ENCODE measurements at places on chromosomes 2 and 18.

DNA sequence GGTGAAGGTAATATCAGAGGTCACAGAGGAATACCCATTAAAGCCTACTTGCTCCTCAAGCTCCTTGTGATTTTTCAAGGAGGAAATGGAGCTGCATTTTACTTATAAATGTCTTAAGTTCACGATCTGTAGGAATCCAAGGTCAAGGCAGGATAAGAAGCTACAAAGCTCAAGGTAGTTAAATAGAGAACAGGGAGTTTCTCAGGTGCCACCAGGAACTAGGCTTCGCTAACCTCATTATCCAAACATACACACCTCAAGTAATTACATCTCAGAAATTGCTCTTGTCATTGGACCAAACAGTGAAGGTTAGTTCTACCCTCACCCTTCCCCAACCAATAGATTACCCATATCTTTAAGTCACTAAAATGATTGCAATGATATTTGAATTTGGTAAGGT is 317.4 kb upstream of the HNRNPA3 start:
- no peak for DNase-seq

DNA sequence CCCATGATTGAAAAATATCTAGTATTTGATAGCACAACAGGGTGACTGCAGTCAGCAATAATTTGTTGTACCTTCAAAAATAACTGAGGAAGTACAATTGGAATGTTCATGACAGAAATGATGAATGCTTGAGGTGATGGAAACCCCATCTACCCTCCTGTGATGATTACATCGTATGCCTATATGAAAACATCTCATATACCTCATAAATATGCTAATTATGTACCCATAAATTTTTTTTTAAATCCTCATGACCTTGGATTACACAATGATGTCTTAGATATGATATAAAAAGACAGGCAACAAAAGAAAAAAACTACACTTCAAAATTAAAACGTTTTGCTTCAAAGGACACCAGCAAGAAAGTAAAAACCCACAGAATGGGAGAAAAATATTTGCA is 1.4 kb upstream of the POLR1B start:
- no peak for DNase-seq

GRCh38 chr18:50401888-50402287 is 27.0 kb downstream of the SKA1 start:
- peak; percentile 29 for DNase-seq

- DNase-seq, result peak; percentile 41
Measured at GRCh38 chr2:134581877-134582546, 136.8 kb downstream of the TMEM163 start.

- DNase-seq, result no peak
Measured at GRCh38 chr2:208049441-208049840, 24.1 kb upstream of the PLEKHM3 start.

DNA sequence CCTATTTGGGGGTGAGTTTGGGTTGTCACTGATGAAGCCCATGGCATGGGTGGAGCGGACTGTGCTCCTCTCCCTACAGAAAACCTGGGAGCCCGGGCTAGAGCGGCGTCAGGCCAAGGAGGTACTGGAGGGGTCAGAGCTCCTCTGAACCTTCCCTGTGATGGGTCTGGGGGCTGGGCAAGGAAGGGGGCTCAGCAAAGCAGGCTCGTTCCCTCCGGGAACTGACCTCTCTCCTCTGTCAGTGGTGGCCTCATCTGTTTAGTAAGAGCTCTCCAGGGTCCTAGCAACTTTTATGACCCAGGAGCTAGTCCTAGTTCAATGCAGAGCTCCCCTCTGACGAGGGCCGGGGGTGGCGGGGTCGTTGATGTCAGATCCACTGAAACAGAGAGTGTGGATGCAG is 62.4 kb upstream of the OTOF start:
- no peak for DNase-seq

DNA sequence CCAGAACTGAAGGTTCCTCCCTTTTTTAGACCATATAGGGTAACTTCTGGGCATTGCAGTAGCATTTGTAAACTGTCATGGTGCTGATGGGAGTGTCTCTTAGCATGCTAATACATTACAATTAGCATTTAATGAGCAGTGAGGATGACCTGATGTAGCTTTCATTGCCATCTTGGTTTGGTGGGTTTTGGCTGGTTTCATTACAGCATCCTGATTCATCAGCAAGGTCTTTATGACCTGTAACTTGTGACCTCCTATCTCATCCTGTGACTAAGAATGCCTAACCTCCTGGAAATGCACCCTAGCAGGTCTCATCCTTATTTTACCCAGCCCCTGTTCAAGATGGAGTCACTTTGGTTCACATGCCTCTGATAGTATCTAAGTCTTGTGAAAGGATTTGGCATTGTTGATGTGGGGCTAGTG is 159.0 kb downstream of the TMX3 start:
- DNase-seq, result no peak

- DNase-seq, result no peak
Measured at GRCh38 chr18:49226243-49227000, 234.0 kb downstream of the DYM start.

DNA sequence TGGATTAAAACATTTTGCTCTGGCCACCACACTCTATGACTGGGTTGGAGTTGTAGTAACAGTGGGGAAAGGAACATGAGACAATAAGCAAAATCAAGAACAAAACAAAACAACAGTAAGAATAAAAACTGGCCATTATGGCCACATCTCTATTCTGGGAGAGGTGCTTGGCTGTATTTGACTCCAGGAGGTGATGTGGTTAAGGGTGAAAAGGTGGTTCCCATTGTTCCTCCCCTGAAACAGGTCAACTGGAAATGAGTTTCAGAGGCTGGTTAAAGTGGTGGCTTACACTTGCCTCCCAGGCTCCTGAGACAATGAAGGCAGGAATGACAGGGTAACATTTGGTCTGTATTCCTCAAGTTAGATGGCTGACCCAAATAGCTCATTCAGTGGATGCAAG is 67.3 kb upstream of the FANCL start:
- DNase-seq, result no peak

- DNase-seq, result no peak
Measured at GRCh38 chr2:178949584-178949983, 100.4 kb downstream of the CCDC141 start.

DNA sequence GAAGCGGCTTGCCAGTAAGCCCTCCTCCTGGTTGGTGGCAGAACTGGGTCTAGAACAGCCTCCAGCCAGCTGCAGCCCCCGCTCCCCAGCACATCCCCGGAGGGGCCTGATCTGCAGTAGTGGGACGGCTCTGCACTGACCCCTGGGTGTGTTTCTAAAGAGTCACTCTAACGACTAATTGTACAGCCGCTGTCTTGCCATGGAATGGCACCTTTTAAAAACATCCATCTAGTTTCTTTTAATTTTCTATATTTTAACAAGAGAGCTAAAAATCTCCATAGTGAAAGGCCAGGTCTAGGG is 82.0 kb downstream of the MTCL1 start:
- DNase-seq, result no peak

- DNase-seq, result no peak
Measured at GRCh38 chr18:74861154-74861553, 263.5 kb downstream of the ZNF407 start.

- DNase-seq, result no peak
Measured at GRCh38 chr2:23826771-23827170, 100.2 kb downstream of the ATAD2B start.

DNA sequence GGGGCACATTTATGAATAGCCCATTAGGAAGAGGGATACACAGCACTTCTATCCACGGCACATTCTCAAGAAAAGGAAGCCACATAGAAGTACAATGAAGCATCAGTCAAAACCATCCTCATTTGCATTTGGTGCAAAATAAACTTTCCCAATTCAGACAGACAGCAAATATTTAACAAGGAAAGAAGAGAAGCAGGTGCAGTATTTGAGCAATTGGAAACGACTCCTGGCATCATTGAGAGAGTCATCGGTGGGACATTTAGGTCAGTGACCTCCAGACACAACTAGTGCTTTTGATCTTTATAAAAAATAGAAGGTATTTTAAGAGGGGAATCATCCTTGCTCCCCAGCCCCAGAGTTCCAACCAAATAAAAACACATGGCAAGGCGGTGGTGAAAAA is 118.0 kb downstream of the MREG start:
- no peak for DNase-seq

DNA sequence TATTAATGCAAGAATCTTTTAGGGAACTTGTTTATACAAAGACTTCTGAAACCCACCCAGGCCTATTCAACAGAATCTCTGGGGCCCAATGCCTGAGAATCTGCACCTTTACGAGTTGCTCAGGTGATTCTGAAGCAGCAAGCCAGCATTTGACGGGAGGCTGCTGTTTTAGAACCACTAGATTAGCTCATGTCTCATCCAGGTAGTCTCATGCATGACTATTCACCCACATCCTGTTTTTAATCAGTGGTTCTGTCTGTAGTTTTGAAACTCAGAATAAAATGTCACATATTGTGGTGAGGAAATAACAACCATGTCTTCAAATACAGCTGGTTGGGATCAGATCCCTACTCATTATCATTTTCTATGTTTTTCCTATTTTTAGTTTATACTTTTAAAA is 39.5 kb downstream of the CYTIP start:
- DNase-seq, result peak; percentile 72

- DNase-seq, result no peak
Measured at GRCh38 chr2:71498261-71498701, 44.9 kb downstream of the DYSF start.

- no peak for DNase-seq
Measured at GRCh38 chr2:144015036-144015435, 504.9 kb downstream of the ZEB2 start.

DNA sequence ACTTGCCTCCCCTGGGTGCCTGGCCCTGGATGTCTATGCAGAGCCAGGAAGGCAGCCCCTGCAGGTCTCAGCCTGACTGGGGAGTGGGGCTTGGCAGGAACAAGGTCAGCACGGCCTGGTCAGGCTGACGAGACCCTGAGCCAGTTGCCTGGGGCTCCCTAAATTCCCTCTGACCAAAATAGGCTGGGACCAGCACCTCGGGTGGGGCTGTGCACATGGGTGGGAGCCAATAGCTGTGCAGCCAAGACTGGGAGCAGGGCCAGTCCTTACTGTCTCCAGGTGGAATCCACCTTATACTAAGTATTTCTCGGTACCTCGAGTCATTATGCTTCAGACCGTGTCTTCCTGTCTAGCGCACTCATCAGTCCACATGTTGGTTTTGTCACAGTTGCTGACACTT is 11.4 kb upstream of the IL1R2 start:
- no peak for DNase-seq

DNA sequence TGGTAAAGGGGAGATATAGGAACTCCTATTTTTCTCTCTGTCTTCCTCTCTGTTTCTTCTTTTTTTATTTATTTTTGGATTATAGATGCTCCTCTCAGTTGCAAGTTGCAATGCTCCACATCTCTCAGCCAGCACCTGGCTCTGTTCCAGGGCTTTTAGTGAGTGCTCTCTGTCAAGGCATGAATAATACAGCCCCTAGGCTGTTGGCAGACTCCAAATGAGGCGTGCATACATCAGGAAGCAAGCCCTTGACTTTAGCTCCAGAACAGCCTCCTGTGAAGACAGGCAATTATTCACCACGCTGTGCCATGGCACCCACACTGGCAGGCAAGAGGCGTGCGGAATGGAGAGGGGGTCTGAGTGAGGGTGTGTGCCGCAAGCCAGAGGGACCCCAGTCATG is 228.1 kb upstream of the PXDN start:
- DNase-seq, result no peak

GRCh38 chr18:3048121-3048520 is 35.2 kb upstream of the LPIN2 start:
- DNase-seq, result no peak

- no peak for DNase-seq
Measured at GRCh38 chr2:169093535-169093934, 24.2 kb downstream of the DHRS9 start.

GRCh38 chr2:136383167-136383566 is 265.2 kb upstream of the CXCR4 start:
- DNase-seq, result no peak

DNA sequence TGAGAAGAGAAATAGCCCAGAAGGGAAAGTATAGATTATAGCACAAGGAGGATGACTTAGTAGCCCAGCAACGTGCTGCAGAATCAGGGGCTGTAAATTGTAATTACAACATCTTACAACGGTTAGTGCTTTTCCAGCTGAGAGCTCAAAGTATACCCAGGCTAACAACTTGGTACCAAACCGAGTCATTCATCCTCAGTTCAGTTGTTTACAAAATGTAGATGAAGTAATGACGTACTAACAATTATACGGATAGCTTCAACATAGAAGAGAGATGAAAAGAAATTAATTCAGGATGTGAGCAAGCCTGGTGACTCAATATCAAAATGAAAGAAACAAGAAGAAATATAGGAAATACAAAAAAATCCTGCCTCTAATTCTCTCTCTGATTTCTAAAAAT is 99.2 kb downstream of the DYNAP start:
- no peak for DNase-seq

- DNase-seq, result peak; percentile 4
Measured at GRCh38 chr2:189876271-189876670, 92.0 kb downstream of the PMS1 start.

- no peak for DNase-seq
Measured at GRCh38 chr2:203812294-203813221, 55.0 kb upstream of the CTLA4 start.

- no peak for DNase-seq
Measured at GRCh38 chr2:149538138-149538833, 49.3 kb downstream of the MMADHC start.

DNA sequence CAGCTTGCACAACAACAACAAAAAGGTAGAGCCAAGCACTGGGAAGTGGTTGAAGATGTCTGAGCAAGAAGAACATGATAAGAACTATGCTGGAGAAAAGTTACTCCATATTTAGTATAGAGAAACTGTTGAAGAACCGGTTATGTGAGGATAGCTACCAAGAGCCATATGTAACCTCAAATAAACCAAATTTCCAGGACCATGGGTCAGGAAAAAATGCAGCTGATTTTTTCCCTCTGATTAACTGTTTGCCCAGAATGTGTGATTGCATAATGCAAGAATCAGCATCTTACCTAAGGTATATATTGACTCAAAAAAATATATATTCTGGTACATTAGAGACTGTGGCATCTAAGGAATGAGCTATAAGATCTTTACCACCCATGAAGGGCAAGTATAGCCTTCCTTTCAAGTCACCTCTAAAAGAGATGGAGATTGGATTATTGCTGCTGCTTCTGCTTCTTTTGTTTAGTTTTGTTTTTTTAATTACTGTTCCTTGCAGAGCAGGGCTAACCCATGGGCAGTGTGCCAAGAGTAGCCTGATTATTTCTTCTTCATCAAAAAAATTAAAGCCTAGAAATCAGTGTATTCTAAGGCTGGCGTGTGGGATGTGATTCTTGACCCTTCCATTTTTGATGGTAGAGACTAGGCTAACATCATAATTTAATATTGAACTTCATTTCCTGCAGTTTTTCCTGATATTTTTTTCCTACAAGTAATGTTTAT is 76.9 kb upstream of the MAP3K20 start:
- DNase-seq, result no peak

GRCh38 chr18:80176334-80177073 is 67.4 kb downstream of the ADNP2 start:
- DNase-seq, result no peak

DNA sequence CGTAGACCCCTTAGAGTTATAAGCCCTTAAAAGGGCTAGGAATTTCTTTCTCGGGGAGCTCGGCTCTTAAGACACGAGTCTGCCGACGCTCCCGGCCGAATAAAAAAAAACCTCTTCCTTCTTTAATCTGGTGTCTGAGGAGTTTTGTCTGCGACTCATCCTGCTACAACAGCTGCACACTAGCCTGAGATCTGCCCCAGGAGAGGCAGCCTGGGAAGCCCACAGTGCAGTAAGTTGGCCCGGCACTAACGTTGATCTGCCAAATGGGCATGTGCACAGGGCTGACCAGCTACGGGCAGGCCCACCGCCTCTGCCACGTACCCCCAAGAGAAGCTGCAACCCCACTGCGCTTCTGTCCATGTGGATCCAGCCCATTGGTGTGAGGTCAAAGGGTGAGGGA is 8.4 kb upstream of the LIMS2 start:
- no peak for DNase-seq

- DNase-seq, result no peak
Measured at GRCh38 chr2:64704996-64705395, 51.3 kb upstream of the SERTAD2 start.
